CD8-positive, alpha-beta memory T cell (primary cell): ENCODE measurements at places on chromosomes 1 and 21. TPM values are rescaled to one million over a fixed set of nuclear protein-coding genes. Genes with fewer than 3 reads are reported as not detected.

GRCh38 chr1:91166106-91166712, 144.4 kb upstream of the ZNF644 start:
- H3K36me3 ChIP-seq: no peaks in the 10 kb centered on the region
- no peak overlapping the region for H3K27ac ChIP-seq
- H3K4me1 ChIP-seq: no peaks in the 10 kb centered on the region
- DNase-seq: peak; percentile 8
- no peaks in the 10 kb centered on the region for H3K27me3 ChIP-seq

DEGS1 gene
- 46.4 TPM for total RNA-seq

DNA sequence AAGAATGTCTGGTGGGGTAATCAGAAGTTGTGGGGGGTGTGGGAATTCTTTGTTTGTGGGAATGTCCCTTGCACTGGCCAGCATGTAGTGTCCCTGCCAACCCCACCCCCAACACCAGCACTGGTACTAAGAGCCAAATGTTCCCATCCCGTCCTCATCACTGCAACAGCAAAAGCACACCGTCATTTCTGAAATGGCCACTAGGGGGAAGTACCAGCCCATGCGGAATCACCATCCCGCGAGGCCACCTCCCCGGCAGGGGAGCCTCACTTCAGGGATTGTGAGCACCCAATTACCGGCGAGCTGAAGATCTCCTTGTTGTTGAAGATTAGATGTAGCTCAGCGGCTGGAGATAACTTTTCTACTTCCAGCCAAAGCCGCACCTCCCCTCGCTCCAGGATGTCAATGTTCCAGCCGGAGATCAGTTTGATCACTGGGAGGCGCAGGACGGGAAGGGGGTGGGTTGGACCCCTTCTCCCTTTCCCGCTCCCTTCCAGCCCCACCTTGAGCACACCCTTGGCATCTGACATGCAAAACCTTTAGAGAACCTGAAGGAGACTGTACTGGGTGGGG, 41.0 kb downstream of the MYOM3 start:
- no peak overlapping the region for H3K4me3 ChIP-seq
- H3K36me3 ChIP-seq: no peaks in the 10 kb centered on the region
- no peaks in the 10 kb centered on the region for H3K27me3 ChIP-seq
- H3K4me1 ChIP-seq: no peaks in the 10 kb centered on the region
- no peak overlapping the region for H3K27ac ChIP-seq

SPRR2F gene
- not detected for total RNA-seq

- no peak overlapping the region for H3K27ac ChIP-seq
- H3K4me1 ChIP-seq: no peaks in the 10 kb centered on the region
- H3K36me3 ChIP-seq: no peaks in the 10 kb centered on the region
- DNase-seq: no peak
These were observed 325.5 kb downstream of the ZP4 start for GRCh38 chr1:237565236-237565635.

DNA sequence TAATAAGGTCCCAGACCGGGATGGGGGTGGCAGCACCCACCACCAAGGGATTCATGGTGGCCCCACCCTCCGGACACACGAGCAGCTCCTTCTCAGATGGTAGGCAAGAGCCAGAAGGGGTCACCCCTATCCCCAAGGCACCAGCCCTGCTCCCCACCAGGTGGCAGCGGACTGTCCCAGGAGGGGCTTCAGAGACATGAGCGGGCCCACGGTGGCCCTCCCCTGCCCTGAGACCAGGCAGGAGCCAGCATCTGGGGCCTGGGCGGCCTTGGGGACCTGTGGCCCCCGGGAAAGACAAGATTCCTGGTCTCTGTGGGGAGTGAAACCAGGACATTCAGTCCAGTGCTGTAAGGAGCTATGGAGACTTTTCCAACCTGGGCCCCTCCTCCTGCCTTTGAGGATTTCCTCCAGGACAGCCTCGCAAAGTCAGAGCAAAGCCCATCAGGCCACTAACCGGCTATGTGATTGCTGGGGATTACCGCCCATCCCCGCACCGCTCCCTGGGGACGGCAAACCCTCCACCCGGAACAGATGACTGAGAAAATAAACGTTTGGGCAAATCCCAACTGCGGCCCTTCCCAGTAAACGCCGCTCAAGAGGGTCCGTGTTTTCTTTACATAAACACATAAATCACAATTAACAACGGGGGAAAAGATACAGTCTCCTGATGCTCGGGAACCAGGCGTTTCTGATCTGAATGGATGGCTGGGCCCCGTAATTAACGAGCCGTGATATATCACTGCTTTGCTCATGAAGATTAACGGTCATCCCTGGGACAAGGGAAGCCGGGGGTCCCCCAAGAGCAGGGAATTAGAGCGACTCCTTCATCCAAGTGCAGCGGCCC, 50.9 kb upstream of the ARHGEF16 start:
- no peaks in the 10 kb centered on the region for H3K27me3 ChIP-seq
- no peak overlapping the region for H3K4me3 ChIP-seq
- H3K27ac ChIP-seq: no peak overlapping the region
- no peaks in the 10 kb centered on the region for H3K36me3 ChIP-seq
- H3K4me1 ChIP-seq: no peaks in the 10 kb centered on the region

C1orf94 gene
- total RNA-seq: not detected

DNA sequence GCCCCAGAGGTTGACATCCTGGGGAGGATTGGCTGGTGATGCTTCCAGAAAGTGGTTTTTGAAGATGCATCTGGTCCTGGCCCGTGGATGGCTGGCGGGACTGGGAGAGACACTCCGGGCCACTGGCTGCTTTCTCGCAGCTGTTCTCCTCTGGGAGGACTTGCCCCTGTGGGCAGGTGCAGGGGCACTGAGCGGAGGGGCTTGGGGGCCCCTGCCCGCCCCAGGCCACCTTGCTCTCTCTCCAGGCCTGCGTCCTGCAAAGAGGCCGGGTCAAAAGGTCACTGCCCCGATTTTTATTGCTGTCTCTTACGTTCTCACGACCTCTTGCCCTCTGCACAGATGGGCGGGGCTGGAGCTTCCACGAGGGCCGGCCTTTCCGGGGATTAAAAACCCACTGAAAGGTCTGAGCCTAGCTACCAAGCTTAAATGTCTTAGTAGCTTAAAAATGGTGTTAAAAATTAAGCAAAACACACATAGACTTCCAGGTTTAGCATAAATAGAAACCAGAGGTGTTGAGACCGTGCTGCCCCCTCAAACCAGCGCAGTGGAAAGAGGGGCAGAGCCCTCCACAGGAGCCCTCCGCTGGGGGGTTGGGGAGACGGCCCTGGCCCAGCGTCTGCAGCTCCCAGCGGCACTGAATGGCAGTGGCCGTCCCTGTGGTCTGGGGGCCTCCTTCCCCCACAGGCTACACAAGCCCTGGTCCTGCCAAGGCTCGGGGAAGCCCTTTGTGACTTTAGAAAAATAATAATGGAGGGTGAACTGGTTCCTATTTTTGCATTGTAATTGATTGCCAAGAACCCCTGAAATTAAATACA, 43.9 kb downstream of the SKI start:
- no peak for DNase-seq
- no peaks in the 10 kb centered on the region for H3K27me3 ChIP-seq
- H3K36me3 ChIP-seq: no peaks in the 10 kb centered on the region
- H3K4me3 ChIP-seq: no peak overlapping the region

GRCh38 chr1:94772845-94773244, 47.3 kb upstream of the SLC44A3 start:
- no peak overlapping the region for H3K27ac ChIP-seq
- no peaks in the 10 kb centered on the region for H3K4me1 ChIP-seq

DNA sequence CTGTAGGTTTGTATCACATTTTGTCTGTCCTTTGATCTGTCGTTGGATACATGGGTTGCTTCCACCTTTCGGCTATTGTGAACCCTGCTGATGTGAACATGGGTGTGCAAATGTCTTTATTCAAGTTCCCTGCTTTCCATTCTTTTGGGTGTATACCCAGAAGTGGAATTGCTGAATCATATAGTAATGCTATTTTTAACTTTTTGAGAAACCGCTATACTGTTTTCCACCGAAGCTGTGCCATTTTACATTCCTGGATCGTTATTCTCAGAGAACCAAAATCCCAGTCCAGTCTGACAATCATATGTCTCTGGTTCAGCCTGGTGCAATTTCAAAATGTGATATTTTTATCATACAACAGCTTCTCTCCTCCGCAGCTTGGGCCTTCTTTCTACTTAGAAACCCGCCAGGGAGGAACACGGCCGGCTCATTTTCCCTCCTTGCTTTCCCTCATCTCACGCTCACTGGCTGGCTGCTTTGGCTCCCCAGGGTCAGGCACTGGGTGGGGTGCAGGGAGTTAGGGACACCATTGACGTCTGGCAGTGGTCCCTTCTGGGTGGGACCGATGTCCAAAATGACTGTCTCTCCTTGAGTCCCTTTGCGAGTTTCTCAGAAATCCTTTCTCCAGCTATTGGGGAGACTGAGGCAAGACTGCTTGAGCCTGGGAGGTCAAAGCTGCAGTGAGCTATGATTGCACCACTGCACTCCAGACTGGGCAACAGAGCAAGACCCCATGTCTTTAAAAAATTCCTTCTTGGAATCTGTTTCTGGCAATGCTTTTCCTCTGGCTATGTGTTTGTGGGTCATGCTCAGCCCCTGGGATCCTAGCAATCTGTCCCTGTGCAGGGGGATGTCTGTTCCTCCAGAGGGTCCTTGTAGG, 73.5 kb upstream of the AKT3 start:
- no peaks in the 10 kb centered on the region for H3K4me1 ChIP-seq
- H3K36me3 ChIP-seq: no peaks in the 10 kb centered on the region
- no peak for DNase-seq
- peaks cover 3% of the 10 kb centered on the region for H3K27me3 ChIP-seq

DNA sequence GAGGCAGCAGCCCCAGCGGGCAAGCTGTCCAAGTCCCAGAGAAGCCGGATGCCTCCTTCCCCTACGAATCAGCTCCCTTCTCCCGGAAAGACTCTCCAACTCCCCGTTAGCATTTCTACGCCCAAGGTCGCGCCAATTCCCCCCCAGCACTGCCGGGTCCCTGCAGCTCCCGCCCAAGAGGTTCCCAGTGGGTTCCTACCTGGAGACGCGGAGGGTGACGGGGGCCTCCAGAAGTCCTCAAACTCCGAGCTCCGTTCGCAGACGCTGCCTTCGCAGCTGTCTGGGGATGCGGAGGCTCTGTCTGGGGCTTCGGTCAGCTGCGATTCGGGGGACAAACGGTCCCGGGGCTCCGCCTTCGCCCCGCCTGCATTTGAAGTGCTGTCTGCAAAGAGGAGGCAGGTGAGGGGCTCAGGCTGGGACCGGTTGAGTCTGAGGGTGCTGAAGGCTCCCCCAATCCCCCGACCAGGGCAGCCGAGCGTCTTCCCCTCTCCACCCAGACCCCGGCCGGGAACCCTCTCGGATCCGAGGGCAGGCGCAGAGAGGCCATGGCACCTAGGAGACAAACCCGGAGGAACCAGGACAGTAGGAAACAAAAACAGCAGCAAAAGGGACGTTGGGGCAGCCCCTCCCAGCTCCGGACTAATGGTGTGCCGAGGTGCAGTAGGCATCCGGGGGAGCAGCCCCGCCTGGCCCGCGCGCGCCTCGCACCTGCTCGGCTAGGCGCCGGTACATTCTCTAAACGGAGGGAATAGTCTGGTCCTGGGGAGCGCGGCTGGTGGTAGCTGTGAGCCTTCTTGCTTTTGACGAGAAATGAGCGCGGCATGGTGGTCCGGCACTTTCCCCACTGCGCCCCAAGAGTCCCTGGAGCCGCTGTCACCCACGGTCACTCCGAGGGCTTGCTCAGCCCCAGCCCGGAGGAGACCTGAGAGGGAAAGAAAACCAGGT, 3.8 kb downstream of the GFI1 start:
- peaks cover 31% of the 10 kb centered on the region for H3K4me1 ChIP-seq
- H3K4me3 ChIP-seq: peak overlapping the region; percentile 94
- H3K27ac ChIP-seq: peak overlapping the region; percentile 78
- DNase-seq: no peak
- no peaks in the 10 kb centered on the region for H3K27me3 ChIP-seq

DNA sequence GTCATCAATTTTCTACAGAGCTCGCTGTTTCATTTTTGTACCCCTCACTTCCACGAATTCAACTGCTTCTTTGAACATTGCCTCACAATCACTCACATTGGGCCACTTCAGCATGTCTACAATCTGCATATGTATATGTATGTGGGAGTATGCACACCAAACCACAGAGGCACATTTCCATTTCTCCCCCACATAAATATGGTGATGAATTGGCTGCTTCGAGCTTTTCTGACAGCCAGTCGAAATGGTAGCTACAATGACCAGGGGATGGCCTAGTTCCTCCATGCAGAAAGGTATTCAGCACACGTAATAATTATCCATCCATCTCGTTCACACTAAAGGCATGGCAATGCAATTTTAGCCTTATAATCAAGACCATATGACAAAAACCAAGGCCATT, 229.6 kb upstream of the ESRRG start:
- H3K27ac ChIP-seq: no peak overlapping the region
- H3K4me1 ChIP-seq: no peaks in the 10 kb centered on the region
- no peaks in the 10 kb centered on the region for H3K27me3 ChIP-seq
- H3K4me3 ChIP-seq: no peak overlapping the region

GRCh38 chr1:17569200-17570139, 30.0 kb downstream of the ARHGEF10L start:
- peaks cover 5% of the 10 kb centered on the region for H3K27me3 ChIP-seq
- no peak overlapping the region for H3K4me3 ChIP-seq
- H3K36me3 ChIP-seq: no peaks in the 10 kb centered on the region
- no peaks in the 10 kb centered on the region for H3K4me1 ChIP-seq
- DNase-seq: no peak

- H3K27ac ChIP-seq: no peak overlapping the region
- no peaks in the 10 kb centered on the region for H3K36me3 ChIP-seq
- no peak overlapping the region for H3K4me3 ChIP-seq
These were observed 20.7 kb downstream of the SIM2 start for GRCh38 chr21:36719614-36720013.

NHLH2 gene
- total RNA-seq: not detected

GRCh38 chr1:162206749-162207635, 137.5 kb downstream of the NOS1AP start:
- no peak overlapping the region for H3K27ac ChIP-seq
- no peaks in the 10 kb centered on the region for H3K27me3 ChIP-seq
- H3K4me3 ChIP-seq: no peak overlapping the region
- H3K4me1 ChIP-seq: no peaks in the 10 kb centered on the region

DNA sequence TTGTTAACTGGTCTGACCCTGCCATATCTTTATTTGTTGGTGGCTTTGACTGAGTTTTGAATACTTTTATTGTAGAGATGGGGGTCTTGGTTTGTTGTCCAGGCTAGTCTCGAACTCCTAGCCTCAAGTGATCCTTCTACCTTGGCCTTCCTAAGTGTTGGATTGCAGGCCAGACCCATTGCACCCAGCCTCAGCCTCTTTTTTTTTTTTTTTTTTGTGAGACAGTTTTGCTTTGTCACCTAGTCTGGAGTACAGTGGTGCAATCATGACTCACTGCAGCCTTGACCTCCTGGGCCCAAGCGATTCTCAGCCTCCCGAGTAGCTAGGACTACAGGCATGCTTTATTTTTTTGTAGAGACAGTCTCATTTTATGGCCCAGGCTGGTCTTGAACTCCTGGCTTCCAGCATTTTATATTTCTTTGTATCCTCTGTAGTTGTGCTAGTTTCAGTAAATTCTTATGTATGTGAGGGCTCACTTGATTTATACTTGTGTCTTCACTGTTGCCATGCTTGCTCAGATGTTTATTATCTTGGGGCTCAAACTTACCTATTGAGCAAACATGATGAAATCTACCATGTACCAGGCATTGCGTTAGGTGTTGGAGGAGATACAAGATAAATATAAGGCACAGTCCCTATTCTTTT, 24.1 kb downstream of the THRAP3 start:
- peaks cover 6% of the 10 kb centered on the region for H3K36me3 ChIP-seq
- no peaks in the 10 kb centered on the region for H3K27me3 ChIP-seq
- peaks cover 25% of the 10 kb centered on the region for H3K4me1 ChIP-seq
- no peak overlapping the region for H3K4me3 ChIP-seq
- DNase-seq: no peak
- peak overlapping the region; percentile 51 for H3K27ac ChIP-seq

S100B gene
- 1.4 TPM for total RNA-seq

- peaks cover 3% of the 10 kb centered on the region for H3K4me1 ChIP-seq
- DNase-seq: no peak
- H3K27ac ChIP-seq: no peak overlapping the region
These were observed 138.4 kb downstream of the ADSS2 start for GRCh38 chr1:244313346-244313745.

SWT1 gene
- 2.7 TPM for total RNA-seq
